ENCODE measurements at places on chromosomes 5 and 9.

DNA sequence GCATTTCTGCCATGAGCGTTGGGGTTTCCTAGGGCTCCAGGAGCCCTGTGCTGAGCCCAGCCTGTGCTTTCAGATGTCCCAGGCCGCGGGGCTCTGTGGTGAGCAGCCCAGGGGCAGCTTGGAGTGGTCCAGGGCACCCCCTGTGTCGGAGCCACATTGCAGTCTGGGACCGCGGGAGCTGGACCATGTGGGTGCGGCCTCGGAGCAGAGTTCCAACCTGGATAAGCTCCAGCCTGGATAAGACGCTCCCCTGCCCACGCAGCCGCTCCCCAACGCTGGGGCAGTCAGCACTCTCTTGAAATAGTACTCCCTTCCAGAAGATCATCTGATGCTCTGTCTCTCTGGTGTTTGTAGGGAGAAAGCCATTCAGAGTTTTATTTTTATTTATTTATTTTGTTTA is 111.1 kb downstream of the WNK2 start:
- DNase-seq, result no peak

- peak; percentile 99 for DNase-seq
Observed at GRCh38 chr5:132490484-132491367, at the start of gene IRF1. IRF1 (minus strand) TSS chr5:132490773; CDS start chr5:132489478, 1,295 bp downstream.

GRCh38 chr5:159212657-159213462 is 3.5 kb upstream of the RNF145 start:
- no peak for DNase-seq

DNA sequence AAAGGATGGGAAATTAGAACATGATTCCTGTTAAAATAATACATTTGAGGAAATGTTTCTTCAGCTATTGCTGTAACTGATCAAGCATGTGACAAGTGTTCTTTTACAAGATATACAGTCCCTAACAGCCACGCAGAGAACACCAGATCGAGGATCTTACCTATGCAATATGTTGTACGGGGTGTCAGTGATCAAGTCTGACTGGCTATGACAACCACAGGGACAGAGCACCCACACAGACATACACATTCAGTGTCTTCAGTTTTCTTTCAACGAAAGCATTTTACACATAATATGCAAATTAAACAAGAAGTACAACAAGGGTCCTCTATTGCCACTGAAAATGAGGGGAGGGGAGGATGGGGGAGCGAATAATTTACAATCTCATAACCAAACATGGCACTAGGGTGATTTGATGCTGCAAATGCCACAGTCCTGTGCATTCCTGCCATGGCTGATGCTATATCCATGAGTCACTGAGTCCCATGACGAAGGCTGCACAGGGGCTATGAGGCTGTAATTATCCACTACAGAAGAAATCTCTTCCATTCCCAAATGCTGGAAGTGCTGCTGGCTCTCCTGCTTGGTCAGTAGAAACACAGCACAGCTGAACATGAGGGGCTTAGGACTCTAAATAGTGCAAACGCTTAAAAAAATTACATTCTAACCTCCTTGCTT is 118.2 kb downstream of the KLHL3 start:
- peak; percentile 79 for DNase-seq

GRCh38 chr5:124996764-124997077 is 250.3 kb upstream of the ZNF608 start:
- DNase-seq, result peak; percentile 74

GRCh38 chr5:122385286-122385685 is 73.2 kb downstream of the SNCAIP start:
- DNase-seq, result no peak

DNA sequence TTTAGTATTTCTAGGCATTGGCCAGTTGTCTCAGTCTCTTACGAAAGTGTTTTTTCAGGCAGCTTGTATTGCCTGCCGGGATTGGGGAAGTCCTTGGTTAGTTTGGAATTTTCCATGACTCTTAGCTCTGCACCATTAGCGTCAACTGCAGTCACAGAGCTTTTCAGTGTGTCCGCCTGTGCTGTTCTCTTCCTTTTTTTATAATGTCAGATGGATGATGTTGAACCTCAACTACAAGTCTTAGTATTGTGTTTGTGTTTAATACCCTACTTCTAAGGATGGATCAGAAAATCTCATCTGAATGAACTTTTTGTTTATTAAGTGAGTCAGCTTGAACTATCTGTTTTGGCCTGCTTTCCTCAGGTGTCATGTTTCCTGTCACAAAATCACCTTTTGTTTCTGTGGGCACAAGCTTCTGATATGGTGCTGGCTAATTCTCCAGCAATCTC is 33.1 kb downstream of the ATP6V0E1 start:
- DNase-seq, result peak; percentile 78

- DNase-seq, result no peak
Observed at GRCh38 chr9:70488793-70489105, 74.3 kb upstream of the KLF9 start.

- DNase-seq, result no peak
Observed at GRCh38 chr9:88312045-88312444, 76.2 kb upstream of the SPIN1 start.

DNA sequence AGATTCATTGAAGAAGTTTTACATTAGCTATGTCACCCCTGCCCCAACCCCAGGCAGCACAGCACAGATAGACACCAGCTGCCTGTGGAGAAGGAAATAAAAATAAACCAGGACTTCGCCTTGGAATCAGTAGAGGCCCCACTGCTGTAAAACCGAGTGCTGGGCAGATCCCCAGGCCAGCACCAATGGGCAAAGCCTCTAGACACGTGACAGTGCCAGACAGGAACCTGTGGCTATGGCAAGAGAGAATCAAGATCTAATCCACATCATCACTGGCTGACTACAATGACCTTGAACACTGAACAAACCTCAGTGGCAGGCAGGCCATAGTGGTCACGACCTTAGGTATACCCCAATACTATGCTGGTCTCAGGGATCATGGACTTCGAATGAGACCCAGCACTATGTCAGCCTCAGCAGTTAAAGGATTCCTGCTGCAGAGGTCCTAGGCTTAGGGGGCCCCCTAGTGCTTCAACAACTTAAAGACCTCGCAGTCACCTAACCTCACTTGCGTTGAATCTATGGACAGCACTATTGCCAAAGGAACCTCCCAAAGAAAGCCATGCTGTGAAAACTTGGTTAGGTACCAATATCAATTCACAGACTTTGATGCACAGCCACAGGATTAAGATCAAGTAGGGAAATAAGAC is 2118.6 kb upstream of the C9orf72 start:
- DNase-seq, result peak; percentile 7

- no peak for DNase-seq
Observed at GRCh38 chr5:41995193-41995592, 70.1 kb downstream of the FBXO4 start.

- DNase-seq, result peak; percentile 67
Observed at GRCh38 chr5:56637321-56637920, 177.9 kb upstream of the MAP3K1 start.

DNA sequence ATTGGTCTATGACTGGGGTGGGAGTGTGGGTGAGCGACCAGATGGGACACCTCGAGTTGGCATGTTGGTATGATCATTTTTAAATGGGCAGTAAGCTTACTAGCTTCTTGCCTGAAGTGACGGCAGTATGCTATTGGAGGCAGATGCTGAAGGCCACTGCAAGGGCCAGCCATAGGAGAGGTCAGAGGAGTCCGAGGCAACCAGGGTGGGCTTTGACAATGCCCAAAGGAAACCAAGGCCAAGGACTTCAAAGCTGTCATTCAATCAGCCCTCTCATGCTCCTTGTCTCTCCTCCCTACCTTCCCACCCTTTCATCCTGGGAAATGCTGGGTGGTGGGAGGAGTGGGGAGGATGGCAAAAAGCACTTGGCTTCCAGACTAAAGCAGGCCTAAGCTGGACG is 57.1 kb upstream of the GLRX start:
- DNase-seq, result no peak

GRCh38 chr9:81264516-81264915 is 424.8 kb downstream of the TLE1 start:
- peak; percentile 50 for DNase-seq

DNA sequence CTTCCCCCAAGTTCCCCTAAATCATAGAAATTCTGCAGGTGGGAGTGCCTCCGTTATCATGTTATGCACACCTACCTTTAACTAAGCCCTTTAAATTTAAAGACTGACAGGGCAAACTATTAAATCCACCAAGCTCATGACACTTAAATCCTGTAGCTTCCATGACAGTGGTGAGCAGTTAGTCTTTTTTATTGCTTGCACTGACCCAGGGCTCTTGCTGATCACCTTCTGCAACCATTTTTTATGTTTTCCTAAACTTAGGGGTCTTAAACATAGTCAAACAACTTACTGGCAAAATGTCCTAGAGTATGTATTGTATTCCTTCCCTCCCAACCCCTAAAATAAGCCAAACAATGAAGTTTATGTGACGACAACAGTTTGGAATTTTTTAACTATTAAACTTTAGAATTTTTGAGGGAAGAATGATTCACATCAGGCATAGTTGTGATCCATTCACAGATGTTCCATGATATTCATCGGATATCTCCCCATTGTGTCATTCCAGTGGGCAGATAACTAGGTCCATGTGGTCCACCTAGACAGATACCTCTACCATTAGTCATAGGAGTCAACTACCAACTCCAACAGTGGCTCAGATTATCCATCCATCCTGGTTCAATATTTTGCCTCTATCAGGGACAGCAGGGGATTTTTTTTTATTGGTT is 283.1 kb downstream of the ADAMTS6 start:
- DNase-seq, result peak; percentile 91

DNA sequence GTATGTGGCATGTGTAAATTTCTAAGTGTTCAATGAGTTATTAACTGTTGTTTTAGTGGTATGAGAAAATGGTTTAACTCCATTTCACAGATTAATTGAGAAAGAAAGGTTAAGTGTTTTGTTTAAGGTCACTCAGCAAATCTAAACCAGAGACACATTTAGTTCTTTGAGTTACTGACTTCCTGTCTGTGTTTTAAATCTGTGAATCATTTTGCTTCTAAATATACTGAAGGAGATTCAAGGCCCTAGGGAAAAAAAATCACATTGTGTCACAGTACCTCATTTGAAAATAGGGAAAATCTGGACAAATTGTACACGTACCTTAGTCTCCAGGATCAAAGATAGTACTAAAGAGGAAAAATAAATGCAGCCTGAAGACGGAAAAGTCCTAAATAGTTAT is 368.2 kb downstream of the TMEM161B start:
- no peak for DNase-seq

- DNase-seq, result peak; percentile 46
Observed at GRCh38 chr5:119049824-119050449, 20.9 kb upstream of the DMXL1 start.

- DNase-seq, result no peak
Observed at GRCh38 chr5:123720339-123720738, 208.4 kb downstream of the CSNK1G3 start.

- DNase-seq, result peak; percentile 51
Observed at GRCh38 chr9:120710110-120710981, 3.9 kb downstream of the MEGF9 start.

DNA sequence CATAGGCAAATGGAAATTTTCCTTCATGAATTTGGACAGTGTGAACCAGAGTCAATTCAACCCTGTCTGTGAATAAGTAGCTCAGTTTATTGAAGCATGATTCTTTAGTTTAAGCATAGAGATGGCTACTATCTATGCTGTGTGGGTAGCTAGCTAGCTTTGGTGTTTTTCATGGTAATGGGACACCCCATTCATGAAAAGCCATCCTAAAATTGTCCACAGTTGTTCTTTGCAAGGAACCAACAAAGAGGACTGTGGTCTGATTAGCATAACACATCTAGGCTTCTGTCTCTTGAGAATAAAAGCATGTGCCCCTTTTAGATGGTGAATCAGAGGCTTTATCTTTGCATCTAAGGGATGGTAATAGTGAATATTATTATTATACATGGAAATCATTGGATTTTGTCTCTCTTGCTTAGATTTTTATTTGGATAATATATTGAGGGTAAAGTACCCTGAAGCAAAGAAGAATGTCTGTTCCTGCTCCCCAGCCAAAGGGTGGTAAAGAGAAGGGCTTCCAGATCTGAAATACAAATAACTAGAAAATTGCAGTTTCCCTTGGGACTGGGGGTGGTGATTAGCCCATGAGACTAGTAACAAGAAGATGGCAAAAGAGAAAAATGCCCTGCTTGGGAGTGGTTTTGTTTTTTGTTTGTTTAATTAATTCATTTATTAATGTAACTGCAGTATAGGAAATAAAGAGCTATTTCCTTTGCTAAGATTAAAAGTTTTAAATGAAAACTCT is 624.2 kb upstream of the ZNF608 start:
- DNase-seq, result no peak

- peak; percentile 96 for DNase-seq
Observed at GRCh38 chr9:86766912-86767311, 180.4 kb downstream of the GAS1 start.

GRCh38 chr9:86924206-86924605 is 23.1 kb downstream of the GAS1 start:
- peak; percentile 63 for DNase-seq

DNA sequence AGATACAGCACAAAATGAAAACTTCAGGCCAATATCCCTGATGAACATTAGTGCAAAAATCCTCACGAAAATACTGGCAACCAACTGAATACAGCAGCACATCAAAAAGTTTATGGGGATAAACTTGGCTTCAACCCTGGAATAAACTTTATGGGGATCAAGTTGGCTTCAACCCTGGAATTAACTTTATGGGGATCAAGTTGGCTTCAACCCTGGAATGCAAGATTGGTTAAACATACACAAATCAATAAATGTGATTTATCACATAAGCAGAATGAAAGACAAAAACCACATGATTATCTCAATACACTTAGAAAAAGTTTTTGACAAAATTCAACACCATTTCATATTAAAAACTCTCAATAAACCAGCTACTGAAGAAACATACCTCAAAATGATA is 213.7 kb upstream of the DMRTA1 start:
- no peak for DNase-seq
